M059J (cell line): ENCODE measurements at places on chromosomes 1 and 21. TPM values are rescaled to one million over a fixed set of nuclear protein-coding genes. Genes with fewer than 3 reads are reported as not detected.

- DNase-seq: no peak
These were observed 10.3 kb upstream of the PROX1 start for GRCh38 chr1:213977486-213977842.

GRCh38 chr1:98516306-98516705 lies 145.2 kb upstream of the SNX7 start:
- DNase-seq: no peak

The ETV3L gene
- total RNA-seq: not detected in 2 replicates

The APCS gene
- total RNA-seq: not detected in 2 replicates

DNA sequence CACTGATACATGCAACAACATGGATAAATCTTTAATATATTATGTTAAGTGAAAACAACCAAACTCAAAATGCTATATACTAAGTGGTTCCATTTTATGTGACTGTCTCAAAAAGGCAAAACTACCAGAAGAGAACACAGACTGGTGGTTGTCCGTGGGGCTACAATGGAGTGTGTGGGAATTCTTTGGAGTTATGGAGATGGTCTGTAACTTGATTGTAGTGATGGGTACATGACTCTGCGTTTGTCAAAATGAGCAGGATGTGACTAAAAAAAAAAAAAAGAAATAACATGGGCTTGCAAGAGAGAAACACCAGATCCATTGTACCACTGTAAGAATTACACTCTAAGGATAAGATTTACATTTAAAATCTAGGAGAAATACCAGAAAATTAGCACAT lies 52.2 kb upstream of the KIAA1614 start:
- no peak for DNase-seq

- no peak for DNase-seq
These were observed 5.0 kb upstream of the ADGRB2 start for GRCh38 chr1:31768939-31769704.

DNA sequence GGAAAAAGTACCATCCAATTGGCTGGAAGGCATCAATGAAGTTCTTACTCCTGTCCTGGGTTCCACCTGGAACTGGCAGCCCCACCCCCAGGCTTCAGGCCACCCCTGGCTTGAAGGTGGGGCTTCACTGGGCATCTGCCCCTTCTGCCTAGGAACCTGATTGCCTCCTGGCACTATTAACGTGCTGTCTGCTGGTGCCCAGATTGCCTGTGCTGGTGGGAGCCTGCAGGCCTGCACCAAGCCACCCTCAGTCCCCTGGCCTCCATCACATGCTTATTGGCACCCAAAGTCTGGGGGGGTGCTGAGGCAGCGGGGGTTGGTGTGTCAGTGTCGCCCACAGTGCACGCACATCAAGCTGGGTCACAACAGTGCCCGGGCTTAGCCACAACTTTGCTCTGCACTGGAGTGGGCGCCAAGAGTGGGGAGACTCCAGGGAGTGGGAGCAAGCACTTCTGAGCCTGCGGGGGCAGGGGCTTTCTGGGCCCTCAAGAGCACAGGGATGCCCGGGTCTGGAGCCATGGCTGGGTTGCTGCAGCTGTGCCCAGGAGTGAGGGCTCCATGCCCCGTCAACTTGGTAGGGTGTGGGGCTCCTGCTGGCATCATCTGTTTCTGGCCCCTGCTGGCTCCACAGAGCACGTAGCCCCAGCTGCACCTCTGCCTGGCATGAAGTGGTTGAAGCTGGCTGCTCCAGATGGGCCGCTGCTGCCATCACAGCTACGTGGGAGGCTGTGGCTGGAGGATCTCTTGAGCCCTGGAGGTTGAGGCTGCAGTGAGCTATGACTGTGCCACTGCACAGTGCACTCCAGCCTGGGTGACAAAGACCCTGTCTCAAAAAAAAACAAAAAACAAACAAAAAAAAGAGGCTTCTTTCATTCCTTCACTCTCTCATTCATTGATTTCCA lies 4.1 kb upstream of the LSM10 start:
- DNase-seq: no peak

The PERM1 gene
- total RNA-seq: 0.37 and 1.0 TPM in 2 replicates

The CCDC30 gene
- 0.34 TPM in 1 of 2 replicates, not detected in the other for total RNA-seq

GRCh38 chr1:231630558-231631205 lies 4.1 kb downstream of the DISC1 start:
- peak; percentile 74 for DNase-seq

The ZBTB8B gene
- total RNA-seq: 0.02 and 0.32 TPM in 2 replicates

The CFHR2 gene
- total RNA-seq: not detected in 2 replicates

DNA sequence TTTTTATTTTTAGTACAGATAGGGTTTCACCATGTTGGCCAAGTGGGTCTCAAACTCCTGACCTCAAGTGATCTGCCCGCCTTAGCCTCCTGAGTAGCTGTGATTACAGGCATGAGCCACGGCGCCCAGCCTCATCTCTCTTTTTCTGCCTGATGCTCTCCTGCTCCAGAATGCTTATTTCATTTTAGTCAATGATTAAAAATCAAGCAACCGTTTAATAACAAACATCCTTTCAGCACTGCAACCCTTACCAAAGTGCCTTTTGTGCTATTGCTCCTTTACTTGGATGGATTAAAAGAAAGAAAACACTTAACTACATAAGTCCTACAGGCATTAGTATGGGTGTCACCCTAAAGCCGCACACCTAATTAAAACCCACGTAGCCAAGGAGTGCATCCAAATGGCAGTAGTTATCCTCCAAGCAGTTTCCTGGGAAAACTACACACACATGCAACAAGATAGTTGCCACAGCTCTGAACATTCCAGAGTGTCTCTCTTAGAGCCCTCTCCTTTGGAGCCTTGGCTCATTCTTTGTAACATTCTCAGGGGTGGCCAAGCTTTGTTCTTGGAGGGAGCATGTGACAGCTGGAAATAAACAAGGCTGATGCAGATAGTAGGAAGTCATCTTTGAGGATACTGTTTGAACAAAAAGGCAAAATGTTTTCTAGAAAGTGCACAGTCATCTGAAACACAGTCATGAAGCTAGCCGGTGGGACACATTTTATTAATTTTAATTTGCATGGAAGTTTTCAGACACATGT lies 51.2 kb downstream of the KCNJ15 start:
- no peak for DNase-seq

DNA sequence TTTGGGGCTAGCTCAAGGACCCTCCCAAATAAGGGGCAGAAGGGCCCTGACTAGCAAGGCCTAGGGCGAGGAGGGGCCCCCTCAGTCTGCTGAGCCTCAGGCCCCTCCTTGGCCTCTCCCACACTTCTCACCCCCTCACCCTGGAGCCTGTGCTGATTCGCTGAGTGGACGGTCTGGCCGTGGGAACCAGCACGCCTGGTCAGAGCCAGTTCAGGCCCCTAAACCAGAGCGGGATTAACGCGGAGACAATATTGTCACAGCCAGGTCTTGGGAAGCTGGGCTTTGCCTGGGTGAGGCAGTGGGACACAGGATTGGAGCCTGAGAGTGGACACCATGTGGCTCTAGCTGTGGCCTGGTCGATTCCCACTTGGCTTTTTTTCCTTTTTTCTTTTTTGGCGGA lies 4.8 kb upstream of the FBLIM1 start:
- no peak for DNase-seq

The FMOD gene
- not detected in 2 replicates for total RNA-seq

DNA sequence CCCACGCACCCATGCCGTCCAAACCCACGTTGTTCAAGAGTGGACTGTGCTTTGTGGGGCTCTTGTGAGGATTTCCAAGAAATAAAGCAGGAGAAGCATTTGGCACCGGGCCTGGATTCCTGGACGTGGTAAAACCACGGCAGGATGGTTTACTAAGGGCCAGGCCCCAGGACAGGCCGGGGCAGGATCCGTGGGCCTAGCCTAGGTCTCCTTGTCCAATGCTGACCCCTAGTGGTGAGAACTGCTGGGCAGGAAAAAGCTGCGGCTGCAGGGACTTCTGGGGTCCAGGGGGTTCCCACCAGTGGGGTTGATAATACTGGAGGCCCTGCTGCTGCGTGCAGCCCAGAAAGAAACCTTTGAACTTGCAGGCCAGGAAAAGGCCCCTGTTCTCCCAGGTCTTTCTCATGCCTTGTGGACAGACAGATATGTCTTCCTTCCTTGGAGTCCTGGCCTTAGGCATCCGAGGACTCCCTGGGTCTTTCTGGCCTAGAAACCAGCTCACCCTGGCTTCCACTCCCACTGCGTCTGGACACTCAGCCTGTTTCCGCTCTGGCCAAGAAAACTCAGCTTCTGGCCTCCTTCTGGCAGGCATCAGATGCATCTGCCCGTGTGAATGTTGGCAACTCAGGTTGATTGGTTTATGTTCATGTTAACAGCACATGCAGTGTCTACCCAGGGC lies 106.9 kb upstream of the TMEM51 start:
- peak; percentile 81 for DNase-seq

DNA sequence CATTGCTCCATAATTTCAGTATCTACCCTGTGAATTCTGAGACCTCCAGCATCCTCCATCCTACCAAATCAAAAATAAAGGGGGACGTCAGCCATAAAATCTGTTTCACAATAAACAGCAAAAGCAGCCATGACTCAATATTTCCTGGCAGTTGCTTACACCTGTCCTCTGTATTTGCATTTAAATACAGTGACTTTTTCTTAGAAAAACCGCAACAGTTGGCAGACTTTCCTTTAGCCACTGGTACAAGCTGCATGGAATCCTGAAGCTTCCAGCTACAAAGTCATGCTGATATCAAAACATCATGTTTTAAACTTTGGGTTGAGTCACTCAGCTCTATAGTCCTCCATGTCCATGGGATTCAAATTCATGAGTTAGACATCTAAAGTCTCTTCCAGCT lies 278.0 kb upstream of the KAZN start:
- DNase-seq: peak; percentile 97

GRCh38 chr1:28811766-28812668 lies at the start of gene OPRD1:
TSS of gene OPRD1 (plus strand) at chr1:28812170. CDS start at chr1:28812384, 214 bp downstream.
- DNase-seq: no peak

The MAP3K21 gene
- 3.6 and 7.9 TPM in 2 replicates for total RNA-seq

GRCh38 chr1:183235503-183235902 lies 49.4 kb downstream of the LAMC2 start:
- DNase-seq: no peak
